ENCODE measurements at places on chromosomes 12 and 14.

- no peak for DNase-seq
These were observed 58.7 kb downstream of the SUSD6 start for GRCh38 chr14:69670093-69670492.

- no peak for DNase-seq
These were observed 117.1 kb upstream of the FRMD6 start for GRCh38 chr14:51534610-51535011.

DNA sequence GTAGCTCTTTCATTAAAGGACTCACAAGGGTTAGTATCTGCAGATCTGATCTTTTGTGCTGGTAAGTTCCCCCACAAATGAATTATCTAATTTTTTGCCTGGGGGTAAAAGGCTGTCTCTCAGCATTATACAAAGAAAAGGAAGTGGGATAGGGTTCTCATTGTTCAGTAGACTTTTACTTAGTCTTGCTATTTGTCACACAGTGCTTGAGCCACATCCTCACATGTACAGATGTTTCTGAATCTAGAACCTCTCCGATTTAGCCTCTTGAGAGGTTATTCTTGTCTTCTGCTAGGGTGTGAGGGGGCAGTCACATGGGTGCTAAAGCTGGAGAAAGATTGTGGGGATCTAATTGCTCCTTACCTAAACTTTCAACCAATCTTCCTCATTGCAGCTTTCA lies 93.0 kb downstream of the SLC41A2 start:
- DNase-seq, result no peak

DNA sequence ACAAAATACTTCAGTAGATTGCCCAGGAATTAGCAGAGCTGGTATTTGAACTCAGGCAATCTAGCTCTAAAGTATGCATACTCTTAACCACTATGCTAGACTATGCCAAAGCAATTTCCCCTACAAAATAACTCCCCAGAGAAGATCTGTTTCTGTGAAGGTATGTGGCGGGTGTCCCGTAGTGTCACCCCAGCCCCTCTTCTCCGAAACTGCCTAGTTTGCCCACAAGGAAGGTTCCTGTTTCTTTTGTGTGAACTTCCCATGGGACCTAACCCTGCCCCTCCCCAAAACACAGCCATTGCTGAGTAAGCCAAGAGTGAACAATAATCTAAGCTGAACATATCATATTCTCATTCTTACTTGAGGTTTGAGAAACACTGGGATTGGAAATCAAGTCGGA lies 15.5 kb upstream of the RAP1B start:
- no peak for DNase-seq

- no peak for DNase-seq
These were observed 1.9 kb upstream of the GTF2A1 start for GRCh38 chr14:81222691-81223090.

DNA sequence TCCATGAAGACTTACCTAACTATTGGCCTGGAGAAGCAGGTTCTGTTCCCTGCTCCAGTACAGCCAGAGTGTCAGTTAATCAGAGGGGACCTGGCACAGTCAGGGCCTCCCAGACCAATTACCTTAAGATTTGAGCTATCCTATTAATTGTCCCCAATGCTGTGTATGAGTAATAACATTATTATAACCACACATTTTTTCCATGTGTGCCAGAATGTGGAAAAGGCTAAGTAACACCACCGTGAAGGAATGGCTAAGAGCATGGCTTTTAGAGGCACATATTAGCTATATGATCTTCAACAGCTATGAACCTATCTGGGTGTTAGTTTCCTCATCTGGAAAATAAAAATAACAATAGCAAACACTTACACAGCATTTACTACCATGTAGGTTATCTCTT lies 111.1 kb upstream of the RAP1B start:
- no peak for DNase-seq

- no peak for DNase-seq
These were observed 8.7 kb downstream of the LRP1-AS start for GRCh38 chr12:57138526-57139272.

- no peak for DNase-seq
These were observed 984.8 kb downstream of the VRK1 start for GRCh38 chr14:97781961-97782360.

GRCh38 chr14:59229653-59230406 lies 41.4 kb downstream of the DAAM1 start:
- DNase-seq, result no peak

- DNase-seq, result no peak
These were observed 250.8 kb downstream of the EGLN3 start for GRCh38 chr14:33700052-33700451.

DNA sequence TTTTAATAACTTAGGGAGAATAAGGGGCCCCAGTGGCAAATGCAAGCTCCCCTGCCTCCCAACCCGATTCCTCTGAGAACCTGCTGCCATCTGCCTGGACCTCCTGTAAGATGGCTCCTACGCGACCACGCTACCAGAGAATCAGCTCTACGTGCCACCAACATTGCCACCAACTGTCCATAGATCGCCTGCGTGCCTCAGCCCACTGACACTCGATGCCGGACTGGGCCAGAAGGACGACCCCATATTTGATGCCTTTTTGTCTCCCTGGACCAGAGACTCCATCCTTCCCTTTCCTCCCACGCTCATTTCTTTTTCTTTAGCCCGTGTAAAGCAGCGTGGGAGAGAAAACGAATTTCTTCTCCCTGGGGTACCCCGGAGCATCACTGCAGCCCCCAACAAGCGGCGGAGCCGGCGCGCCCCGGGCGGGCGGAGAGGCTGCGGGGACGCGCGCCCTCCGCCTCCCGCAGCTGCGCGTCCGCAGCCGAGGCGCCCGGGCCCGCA lies 565 bp upstream of the KLHL42 start:
- DNase-seq, result no peak

GRCh38 chr12:70880744-70881143 lies 39.8 kb downstream of the PTPRR start:
- no peak for DNase-seq

- no peak for DNase-seq
These were observed 44.2 kb upstream of the MANSC4 start for GRCh38 chr12:27824126-27824842.

DNA sequence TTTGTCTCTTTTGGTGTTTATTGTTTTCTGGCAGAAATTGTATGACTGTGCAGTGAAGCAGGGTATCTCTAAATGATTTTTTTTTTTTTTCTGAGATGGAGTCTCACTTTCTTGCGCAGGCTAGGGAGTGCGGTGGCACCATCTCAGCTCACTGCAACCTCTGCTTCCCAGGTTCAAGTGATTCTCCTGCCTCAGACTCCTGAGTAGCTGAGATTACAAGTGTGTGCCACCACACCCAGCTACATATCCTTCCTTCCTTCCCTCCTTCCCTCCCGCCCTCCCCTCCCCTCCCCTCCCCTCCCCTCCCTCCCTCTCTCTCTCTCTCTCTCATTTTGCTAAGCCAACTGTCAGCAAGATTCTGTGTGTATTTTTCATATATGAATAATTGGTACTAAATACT lies 94.4 kb downstream of the PPHLN1 start:
- DNase-seq, result no peak

DNA sequence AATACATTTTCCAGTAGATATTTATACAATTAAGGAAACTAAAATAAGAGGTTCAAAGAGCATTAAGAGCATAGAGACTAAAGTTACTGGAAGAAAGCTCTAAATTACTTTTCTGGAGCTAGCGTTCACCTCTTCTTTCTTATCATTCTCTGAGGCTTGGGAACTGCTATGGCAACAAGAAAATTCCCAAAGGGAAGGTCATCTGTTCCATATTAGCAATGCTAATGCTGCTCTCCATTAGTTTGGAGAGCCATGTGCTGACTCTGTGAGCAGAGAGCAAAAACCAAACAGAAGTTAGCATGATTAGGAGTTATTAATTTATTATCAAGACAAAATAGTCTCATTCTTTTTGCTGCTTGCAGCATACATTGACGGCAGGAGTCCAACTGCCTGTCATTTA lies 143.1 kb upstream of the SLC16A7 start:
- DNase-seq, result no peak

DNA sequence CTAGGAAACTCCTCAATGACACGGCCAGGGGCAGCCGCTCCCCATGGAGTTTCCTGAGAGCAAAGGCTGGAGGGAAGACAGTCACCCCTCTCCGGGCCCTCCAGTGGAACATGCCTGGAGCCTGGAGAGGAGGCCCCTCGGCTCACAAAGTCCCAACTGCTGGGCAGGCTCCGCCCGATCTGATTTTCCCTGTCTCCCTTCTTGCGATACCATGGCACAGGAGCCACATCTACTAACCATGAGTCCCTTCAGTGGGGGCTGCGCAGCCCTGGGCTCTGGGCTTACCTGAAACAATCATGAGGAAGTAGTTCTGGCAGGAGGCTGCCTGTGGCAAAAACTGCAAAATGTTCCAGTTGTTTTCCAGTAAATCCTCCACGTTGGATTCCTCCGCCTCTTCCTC lies 15.3 kb downstream of the P2RX2 start:
- no peak for DNase-seq

DNA sequence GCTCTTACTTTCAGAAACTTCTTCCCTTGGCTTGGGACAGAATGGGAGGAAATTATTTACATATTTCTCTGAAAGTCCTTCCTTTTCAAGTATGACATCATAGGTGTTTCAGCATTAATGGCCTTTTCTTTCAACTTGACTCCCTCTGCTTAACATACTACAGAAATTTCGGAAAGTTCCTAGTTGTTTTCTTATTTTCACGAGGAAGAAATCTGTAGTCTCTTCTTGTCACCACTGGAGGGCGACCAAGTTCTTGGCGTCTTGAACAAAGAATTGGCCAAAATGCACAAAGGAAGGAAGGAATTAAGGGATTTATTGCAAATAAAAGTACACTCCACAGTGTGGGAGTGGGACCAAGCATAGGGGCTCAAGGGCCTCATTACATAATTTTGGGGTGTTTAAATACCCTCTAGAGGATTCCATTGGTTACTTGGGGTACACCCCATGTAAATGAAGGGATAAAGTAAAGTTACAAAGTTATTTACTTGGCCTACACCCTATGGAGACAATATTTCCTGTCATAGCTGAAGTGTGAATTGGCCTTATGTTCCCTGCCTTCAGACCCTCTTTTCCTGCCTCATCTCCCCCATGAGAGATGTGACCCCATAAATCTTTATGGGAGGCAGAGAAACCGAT lies 70.4 kb downstream of the RPL10L start:
- no peak for DNase-seq

GRCh38 chr12:62714774-62715721 lies 219.9 kb downstream of the PPM1H start:
- no peak for DNase-seq

GRCh38 chr12:103978384-103978982 lies 12.8 kb downstream of the TDG start:
- no peak for DNase-seq

GRCh38 chr12:20370014-20370386 lies 1.7 kb downstream of the PDE3A start:
- no peak for DNase-seq

- DNase-seq, result no peak
These were observed 17.8 kb downstream of the ZBTB42 start for GRCh38 chr14:104818714-104819161.

- no peak for DNase-seq
These were observed 20.9 kb downstream of the ACVR1B start for GRCh38 chr12:51972422-51972812.

DNA sequence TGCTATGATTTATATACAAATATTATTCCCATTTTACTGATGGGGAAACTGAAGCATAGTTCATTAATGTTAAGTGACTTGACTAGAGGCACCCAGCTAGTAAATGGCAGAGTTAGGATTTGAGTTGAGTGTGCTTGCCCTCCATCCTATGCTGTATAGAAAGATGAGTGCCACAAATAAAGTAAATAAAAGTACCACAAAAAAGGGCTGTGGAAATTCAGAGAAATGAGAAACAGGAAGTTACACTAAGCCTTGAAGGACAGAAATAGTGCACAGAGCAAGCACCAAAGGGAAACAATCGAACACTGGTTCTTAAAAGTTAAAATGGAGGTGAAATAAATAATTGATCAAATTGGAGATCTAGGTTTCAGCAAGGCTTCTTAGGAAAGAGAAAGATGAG lies 9.2 kb upstream of the ABCD2 start:
- no peak for DNase-seq

- no peak for DNase-seq
These were observed 44.6 kb downstream of the SFSWAP start for GRCh38 chr12:131755305-131756113.

DNA sequence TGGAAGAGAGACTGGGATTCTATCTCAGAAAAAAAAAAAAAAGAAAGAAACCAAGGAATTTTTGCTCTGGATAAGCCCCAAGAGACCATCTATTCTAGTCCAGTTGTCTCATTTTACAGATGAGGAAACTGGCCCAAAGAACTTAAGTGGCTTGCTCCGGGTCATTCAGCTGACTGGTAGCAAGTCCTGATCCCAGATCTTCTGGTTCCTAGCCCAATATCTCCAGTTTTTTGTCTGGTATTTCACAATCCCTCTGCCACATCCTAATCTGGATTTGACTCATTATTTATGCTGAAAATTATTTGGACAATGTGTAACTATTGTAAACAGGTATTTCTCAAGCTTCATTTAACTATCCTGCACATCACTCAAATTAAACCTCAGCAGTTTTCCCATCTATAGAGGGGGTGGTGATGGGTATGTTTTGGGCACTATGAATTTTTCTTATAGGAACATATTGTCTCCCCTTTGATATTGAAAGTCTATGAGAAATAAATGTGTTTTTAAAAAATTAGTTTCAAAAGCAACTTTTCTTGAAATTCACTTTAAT lies 43.4 kb downstream of the PPP2R5E start:
- no peak for DNase-seq

GRCh38 chr12:72647139-72647538 lies 375.0 kb downstream of the TRHDE start:
- DNase-seq, result no peak

DNA sequence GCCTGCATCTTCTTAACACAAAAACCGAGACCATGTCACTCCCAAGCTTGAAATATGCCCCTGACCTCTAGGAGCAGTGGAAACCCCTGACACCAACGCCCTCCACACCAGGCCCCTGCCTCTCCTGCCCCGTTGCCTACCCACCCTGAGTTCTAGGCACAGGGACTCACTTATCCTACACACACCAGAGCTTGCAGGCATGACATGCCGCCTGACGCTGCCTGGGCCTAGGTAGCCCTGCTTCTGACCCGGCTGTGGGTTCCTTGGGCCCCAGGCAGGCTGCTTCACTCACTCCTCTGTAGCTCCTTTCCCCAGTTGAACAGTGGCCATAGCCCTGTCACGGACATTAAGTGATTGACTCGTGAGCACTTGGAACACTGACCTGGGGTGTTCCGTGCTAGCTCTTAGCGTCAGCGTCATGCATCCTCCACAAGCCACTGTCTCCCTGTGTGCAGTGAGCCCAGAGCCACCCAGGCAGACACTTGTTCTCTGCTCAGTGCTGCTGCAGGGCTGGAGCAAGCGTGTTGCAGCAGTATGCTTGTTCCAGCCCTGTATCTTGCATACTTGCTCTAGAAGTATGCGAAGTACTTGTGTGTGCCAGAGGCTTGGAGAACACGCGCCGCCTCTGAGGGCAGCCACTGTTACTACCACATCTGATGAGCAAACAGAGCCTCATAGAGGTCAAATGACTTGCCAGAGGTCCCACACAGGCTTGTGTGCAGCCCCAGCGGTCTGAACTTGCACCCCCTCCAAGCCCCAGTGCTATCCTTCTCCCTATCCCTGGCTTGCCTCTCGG lies 15.6 kb downstream of the OTUB2 start:
- no peak for DNase-seq

- DNase-seq, result no peak
These were observed 204.1 kb downstream of the CACNA1C start for GRCh38 chr12:2256915-2257314.

- DNase-seq, result no peak
These were observed 91.0 kb upstream of the DIO3 start for GRCh38 chr14:101470266-101470665.

Data from T-helper 22 cell (primary cell).